CD4-positive, alpha-beta T cell treated with Interferon alpha-2 for 1 hour (primary cell): ENCODE measurements at places on chromosomes 1 and 21.

DNA sequence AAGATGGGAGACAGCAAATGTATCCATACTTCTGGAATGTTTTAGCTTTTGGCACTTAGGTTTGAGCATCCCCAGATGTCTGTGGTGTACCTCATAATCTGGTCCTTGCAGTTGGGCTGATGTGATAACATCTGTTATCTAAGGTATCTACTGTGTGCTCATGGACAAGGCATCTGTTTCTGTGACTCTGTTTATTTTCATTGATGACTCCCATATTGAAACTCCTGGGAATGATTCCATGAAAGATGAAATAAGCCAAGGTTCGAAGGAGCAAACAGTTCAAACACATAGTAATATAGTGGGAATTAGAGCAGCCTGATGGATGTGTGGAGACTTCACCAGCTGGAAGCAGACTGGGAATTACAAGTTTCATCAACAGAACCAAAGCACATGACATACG, 20.7 kb upstream of the TRIM45 start:
- DNase-seq = no peak

- no peak for DNase-seq
These were observed 18.8 kb downstream of the KYAT3 start for GRCh38 chr1:88973520-88974137.

- peak; percentile 56 for DNase-seq
These were observed 476 bp downstream of the BATF3 start for GRCh38 chr1:212699104-212699624.

DNA sequence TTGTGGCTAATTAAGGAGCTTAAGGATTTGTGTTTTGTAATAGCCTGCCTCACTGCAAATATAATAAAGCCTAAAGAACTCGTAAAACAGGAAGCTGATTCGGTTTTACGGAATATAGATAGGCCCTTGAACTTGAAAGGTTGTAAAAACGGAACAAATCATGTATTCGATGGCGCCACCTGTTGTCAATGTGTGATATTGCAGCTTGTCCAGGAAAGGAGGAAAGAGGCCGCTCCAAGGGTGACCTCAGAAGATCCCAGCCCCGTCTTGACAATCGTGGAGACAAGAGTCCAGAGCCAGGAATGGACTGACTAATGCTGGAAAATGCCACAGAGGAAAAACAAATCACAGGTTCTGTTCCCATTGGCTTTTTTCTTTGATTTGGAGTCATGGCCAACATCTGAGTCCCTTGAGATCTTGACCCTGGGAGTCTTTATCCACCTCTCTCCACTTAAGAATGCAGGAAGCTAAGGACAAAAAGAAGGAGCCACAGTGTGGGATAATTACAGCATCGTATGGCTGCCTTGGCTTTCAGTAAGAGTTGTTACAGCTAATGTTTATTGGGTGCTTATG, 7.0 kb upstream of the IGSF21 start:
- DNase-seq = peak; percentile 6

GRCh38 chr1:239744851-239745250, 346.8 kb upstream of the FMN2 start:
- no peak for DNase-seq

DNA sequence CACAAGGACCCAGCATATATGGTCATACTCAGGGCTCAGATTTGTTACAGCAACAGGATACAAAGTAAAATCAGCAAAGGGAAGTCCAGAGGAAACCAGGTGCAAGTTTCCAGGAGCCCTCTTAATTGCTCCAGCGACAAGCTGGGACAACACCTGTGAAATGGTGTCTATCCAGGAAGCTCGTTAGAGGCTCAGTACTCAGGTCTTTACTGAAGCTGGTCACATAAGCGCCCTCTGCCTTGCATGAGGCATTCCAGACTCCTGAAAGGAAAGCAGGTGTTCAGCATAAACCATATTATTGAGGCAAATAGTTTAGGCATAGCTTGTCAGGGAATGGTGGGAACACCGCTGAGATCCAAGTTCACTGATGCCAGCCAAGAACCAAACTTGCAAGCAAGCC, 231.0 kb downstream of the SLC35F3 start:
- DNase-seq = no peak

DNA sequence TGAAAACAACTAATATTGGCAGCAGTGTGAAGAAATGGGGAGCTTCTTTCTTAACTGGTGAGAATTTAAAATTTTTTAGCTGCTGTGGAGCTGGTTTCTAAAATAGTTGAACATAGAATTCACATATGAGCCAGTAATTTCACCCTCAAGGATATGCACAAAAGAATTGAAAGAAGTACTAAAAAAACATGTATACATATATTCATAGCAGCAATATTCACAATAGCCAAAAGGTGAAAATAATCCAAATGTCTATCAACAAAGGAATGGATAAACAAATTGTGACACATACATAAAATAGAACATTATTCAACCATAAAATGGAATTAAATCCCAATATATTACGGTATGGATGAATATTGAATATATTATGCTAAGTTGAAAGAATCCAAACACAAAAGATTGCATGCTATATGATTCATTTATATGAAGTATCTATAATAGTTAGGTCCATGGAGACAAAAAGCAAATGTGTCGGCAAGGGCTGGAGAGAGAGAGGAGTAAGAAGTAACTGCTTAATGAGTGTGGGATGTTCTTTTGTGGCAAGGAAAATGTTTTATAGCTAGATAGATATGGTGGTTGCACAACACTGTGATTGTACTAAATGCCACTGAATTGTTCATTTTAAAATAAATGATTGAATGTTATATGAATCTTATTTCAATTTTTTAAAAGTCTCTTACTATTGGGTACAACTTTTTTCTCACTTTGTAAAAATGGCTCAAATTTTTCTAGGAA, 14.8 kb upstream of the COL11A1 start:
- DNase-seq = no peak
